IPS-NIHi11 (cell line): ENCODE measurements at places on chromosomes 1 and 21.

DNA sequence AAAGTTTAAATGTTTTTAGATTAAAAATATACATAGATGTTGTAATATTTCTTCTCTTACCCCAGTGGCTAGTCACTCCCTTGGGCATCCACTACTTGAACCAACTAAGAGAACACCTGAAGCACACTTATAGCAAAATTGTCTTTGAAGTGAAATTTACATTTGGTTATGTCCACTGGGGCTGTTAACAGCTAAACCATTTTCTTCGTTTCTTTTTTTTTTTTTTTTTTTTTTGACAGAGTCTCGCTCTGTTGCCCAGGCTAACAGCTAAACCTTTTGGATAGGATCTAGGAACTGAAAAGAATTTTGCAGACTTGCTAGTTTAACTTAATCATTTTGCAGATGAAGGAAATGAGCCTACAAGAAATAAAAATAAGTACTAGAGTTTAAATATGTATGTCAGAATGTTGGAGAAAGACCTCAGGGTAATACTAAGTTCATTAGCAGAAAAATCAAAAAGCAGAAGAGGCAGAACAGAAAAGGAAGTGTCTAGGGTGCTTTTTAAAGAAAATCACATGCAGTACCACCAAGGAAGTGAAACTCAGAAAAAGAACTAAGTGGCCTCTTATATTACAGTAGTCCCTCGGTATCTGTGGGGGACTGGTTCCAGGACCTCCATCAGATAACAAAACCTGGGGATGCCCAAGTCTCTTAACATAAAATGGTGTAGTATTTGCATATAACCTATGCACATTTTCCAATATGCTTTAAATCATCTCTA is 11.8 kb downstream of the DRAM2 start:
- DNase-seq = no peak

DNA sequence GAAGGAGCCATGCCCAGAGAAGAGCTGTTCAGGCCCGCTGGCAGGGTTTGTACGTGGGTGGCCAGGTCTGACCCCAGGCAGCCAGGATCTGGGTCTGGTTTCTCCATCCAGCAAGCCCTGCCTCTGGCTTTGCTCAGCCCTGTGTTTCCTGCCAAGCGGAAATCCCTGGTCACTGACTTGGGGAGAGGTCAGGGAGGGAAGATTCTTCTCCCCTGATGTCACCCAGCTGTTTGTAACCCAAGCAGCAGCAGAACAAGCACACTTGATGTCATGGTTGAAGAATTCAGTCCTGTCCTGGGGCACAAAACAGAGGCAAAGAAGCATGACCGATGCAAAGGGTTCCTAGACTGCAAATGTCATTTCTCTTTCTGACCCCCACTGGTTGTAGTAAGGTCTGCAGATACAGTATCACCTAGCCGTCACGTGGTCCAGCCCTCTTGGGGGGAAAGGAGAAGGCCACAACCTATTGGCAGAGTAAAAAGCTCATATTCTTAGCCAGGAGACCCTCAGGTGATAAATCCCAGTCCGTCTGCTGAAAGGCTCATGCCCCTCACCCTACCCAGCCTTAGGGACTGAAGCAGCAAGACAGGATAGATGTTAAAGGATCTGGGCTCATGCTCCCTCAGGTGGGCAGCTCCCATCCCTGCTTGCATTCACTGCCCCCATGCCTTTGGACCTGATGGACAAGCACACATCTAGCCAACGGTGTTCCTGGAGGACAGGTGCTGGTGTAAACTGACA is 120.9 kb downstream of the SYT2 start:
- peak; percentile 69 for DNase-seq

GRCh38 chr1:33342041-33342723 is 21.3 kb upstream of the A3GALT2 start:
- DNase-seq = peak; percentile 56

DNA sequence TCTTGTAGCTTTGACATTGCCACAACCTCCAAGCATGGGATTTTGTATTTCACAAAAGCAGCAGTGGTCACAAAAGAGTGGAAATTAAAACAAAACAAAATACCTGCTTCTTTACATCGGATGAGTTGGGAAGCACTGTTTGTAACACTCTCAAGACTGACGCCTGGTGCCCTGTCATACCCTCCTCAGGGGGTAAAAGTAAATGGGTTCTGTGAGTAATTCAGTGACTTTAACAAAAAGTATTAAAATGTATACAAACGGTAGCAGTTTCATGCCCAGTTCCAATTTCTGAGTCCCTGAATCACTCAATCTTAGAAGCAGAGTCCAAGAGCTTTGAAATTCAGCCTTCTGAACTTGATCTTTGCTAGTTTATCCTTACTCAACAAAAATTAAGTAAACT is 152.5 kb downstream of the TIAM1 start:
- DNase-seq = no peak

- peak; percentile 76 for DNase-seq
These were observed 86.8 kb upstream of the CD34 start for GRCh38 chr1:207997486-207998268.

GRCh38 chr1:117886101-117886795 is 43.2 kb downstream of the GDAP2 start:
- no peak for DNase-seq

GRCh38 chr1:33872275-33872674 is 8.4 kb downstream of the HMGB4 start:
- no peak for DNase-seq

GRCh38 chr1:167935216-167936067 is 1.0 kb upstream of the DCAF6 start:
- DNase-seq = peak; percentile 39

DNA sequence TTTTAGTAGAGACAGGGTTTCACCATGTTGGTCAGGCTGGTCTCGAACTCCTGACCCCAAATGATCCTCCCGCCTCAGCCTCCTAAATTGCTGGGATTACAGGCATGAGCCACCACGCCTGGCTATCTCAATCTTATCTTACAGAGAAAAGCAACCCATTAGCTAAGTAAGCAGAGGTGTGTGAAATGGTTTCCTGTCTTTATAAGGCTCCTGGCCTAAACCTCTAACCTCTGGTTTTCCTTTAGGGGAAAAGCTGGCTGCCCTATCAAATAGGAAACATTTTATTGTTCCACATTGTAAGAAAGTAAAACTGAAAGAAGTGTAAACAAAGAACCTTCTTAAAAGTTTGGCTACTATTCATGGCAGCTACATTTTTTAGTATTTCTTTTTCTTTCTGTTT is 78.3 kb upstream of the MORC3 start:
- DNase-seq = no peak

DNA sequence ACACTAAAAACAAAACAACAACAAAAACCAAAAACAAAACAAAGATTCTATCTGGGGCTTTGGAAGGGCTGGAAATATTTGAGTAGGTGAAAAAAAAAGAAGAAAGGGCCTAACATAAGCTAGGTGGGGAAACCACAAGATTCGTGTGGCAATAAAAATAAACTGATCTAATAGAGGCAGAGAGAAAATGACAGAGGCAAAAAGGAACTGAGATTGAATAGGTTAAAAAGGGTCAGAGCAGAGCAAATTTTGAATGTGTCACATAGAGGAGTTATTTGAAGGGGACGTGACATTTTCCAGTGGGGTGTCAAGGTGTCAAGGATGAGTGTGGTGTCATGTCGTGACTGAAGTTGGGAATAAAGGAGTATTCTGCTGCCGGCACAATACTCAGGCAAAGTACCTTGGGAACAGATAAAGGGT is 65.2 kb upstream of the RALGPS2 start:
- DNase-seq = no peak

DNA sequence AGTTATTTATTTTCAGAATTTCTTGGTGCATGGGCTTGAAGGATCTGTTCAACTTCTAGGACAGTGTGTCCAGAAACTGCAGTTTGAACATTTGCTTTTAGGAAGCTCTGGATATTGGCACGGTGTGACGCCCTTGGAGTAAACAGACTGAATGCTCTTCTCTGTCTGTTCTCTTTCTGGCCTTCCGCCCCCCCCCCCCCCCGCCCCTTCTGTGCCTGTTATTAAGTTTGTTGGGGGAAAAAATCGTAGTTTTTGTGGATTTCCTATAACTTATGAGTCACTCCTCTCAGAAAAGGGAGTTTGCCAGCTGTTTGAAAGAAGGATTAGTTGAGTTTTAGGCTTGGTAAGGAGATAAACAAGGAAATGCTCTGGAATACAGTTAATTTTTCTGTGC is 1.2 kb downstream of the KCTD3 start:
- DNase-seq = peak; percentile 9

DNA sequence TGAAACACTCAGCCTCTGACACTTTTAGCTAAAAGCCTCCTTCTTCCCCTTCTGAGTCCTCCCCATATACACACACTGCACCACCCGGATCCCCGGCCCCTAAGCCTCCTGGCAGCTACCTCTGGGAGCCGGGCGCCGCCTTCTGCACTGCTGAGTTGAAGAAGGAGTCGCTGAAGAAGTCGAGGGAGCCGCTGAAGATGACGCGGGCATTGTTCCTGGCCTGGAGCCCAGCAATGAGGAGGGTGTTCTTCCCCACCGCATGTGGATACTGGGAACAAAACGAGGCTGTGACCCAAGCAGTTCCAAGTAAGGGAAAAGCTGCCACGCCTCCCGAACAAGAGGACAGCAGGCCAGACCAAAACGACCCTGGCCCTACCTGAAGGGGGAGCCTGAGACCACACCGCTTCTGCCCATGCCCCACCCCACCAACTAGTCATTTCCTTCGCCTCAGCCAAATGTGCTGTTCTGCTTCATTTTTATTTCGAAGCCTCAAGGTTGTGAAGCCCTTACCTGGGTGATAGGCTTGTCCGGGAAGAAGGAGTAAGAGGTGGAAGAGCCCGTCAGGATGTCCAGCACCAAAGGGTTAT is 7.0 kb downstream of the DDOST start:
- DNase-seq = peak; percentile 50
